ENCODE measurements at places on chromosomes 6 and 20.

- DNase-seq = no peak
These were observed 78.3 kb downstream of the PHIP start for GRCh38 chr6:78999737-79000136.

DNA sequence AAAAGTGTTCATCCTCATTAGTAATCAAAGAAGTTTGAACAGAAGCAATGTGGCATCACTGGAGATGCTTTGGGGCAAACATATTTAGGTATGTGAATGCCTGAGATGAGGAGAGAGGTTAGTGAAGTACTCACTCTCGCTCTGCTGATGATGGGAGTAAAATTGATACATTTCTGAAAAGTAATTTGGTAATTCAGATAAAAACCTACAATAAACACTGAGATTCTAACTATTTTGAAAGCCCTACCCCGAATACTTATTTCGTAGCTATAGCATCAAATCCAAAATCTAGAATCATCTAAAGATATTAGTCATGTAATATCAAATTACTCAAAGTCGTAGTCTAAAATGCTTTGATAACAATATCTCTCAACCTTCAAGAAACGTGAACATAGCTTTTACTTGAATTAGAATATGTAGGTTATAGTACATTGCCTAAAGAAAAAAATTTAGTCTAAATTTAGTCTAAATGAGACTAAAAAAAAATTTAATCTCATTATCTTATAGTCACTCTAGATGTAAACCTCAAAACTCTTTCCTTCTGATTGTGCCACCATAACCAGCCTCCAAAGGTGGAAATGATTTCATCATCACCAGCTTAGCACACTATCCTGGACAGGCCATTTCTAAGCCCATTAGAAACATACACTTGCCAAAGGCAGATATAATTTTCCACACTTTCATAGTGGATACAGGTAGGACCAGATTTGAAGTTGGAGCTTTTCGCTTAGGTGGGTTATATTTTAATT is 232.5 kb upstream of the TAB2 start:
- DNase-seq = no peak

DNA sequence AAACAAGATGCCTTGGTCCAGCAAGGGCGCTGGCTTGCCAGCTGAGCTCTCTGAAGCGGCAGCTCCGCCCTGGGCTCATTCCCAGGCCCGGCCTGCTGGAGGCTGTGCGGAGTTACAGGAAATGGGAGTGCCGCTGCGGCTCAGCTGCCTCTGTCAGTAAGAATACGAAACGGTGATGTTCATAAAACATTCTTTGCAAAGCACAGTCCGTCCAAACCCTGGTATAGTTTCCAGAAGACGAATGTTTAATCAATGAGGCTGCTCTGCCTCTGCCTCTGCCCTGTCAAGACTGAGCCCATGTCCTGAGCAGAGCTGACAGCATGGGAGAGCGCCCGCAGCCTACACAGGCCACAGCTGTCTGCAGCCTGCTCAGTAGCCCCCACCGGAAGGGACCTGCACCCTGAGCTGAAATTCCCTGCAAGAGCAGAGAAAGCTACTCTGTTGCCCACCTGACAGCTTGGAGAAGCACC is 153.3 kb upstream of the SNX9 start:
- peak; percentile 41 for DNase-seq

DNA sequence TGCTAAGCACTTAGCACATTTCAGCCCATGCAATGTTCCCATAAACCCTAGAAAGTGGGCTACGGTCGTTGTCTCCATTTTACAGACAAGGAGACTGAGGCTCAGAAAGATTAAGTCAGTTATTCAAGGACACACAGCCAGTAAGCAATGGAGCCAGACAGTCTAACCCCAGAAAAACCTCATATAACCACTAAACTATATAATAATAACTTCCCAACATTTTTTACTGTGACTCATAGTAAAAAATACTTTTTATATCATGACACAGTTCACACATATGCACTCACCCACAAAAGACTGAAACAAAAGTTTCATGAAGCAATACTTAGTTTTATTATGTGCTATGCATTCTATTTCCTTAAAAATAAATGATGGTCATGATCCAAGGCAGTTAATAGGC is 66.2 kb upstream of the EYA2 start:
- DNase-seq = no peak

GRCh38 chr6:131594074-131594473 is 21.0 kb downstream of the ARG1 start:
- DNase-seq = no peak

Data from activated T-cell treated with anti-CD3 and anti-CD28 coated beads, Interleukin-2, amount 50 U/mL, for 24 hours (primary cell).